ENCODE measurements at places on chromosomes 4 and X. TPM values are rescaled to one million over a fixed set of nuclear protein-coding genes. Genes with fewer than 3 reads are reported as not detected.

PDLIM5 gene
- 69.5 TPM for total RNA-seq

TENT5D gene
- total RNA-seq: not detected

STATH gene
- total RNA-seq: not detected

LRAT gene
- 0.33 TPM for total RNA-seq

MXRA5 gene
- total RNA-seq: 35.5 TPM

PHOX2B gene
- 0.10 TPM for total RNA-seq

PLAC8 gene
- 1.1 TPM for total RNA-seq

KIT gene
- 18.2 TPM for total RNA-seq

SSX1 gene
- total RNA-seq: not detected

GLRA3 gene
- 41.1 TPM for total RNA-seq

PASD1 gene
- 0.10 TPM for total RNA-seq

TGIF2LX gene
- total RNA-seq: not detected
